ENCODE measurements at places on chromosomes 3 and 15.
A peak's percentile ranks its signal among the peaks of the same experiment; 100 is the strongest.

DNA sequence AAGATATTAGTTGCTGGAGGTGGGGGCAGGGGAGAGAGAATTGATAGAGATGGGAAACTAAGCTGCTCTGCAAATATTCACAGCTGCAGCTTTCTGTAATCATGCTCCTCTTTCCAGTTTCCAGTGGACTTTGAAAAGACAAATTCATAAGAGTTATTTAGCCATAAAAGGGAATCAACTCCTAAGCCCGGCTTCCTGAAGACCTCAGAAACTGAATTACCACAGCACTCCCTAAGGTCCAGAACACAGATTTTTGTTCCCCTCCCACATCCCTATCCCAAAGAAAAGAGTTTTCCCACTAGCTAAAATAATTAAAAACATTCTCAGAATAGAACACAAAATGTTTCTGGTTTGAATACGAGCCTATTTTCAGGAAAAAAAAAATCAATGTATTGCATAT is 871.8 kb upstream of the NR2F2 start:
- no peak for DNase-seq

DNA sequence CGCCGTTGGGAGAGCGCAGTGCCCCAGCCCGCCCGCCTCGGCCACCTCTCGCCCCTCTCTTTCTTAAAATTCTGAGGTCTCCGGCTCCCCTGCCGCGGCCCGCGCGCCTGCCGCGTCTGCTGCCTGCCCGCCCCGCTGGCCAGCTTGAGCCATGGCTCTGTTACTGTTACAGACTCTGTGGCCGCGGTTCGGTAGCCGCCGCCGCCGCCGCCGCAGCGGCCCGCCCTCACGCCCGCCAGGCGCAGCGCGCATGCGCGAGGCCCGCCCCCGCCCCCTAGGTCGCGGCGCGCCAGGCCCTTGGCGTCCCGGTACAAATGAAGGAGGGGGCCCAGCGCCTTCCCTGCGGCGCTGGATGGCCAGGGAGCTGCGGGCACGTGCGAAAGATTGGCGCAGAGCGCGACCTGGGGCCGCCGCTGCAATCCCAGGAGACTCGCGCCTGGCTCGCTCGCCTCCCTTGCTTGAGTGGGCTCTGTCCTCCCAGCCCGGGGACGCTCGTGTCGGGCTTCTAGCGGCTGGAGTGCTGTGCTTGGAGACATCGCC is at the start of gene ONECUT1:
Gene ONECUT1 (minus strand): TSS at position 168 of the 540 bp plus-strand sequence. CDS start 452 bp downstream, outside the sequence.
- no peak for DNase-seq

DNA sequence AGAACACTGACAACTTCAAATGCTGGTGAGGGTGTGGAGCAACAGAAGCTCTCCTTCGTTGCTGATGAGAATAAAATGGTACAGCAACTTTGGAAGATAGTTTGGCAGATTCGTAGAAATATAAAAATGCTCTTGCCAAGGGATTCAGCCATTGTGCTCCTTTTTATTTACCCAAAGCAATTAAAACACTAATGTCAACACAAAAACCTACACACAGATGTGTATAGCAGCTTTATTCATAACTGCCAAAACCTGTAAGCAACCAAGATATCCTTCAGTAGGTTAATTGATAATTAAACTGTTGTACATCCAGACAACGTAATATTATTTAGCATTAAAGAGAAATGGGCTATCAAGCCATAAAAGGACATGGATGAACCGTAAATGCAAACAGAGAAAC is 37.8 kb upstream of the LSAMP start:
- peak; percentile 69 for DNase-seq

- DNase-seq, result no peak
Observed at GRCh38 chr3:195889870-195890295, 18.5 kb downstream of the TNK2 start.
